ENCODE measurements at places on chromosomes 1 and 21.

DNA sequence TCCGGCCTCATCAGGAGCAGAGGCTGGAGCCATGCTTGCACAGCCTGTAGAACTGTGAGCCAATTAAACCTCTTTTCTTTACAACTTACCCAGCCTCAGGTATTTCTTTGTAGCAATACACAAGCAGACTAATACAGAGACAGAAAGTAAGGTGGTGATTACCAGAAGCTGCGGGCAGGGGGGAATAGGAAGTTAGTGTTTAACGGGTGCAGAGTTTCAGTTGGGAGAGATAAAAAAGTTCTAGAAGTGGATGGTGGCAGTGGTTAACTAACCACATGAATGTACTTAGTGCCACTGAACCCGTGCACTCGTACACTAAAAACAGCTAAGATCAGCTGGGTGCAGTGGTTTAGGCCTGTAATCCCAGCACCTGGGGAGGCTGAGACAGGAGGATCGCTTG, 80.4 kb upstream of the TARDBP start:
- DNase-seq, result no peak

DNA sequence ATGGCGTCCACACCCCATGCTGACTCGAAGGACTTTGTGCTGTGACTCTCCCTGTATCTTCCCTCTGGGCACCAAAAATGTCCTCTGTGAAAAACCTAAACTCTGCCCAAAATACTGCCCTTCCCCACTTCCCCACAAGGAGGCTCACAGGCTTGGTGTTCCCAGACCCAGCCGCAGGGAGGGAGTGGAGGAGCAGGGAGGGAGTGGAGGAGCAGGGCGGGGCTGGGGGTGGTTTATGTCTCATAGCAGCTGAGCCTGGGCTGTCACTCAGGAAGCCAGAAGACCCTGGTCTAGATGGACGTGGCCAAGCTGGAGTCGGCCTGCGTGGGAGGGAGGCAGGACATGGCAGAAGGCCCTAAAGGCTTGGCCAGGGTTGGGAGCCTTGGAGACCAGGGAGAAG, 461.7 kb downstream of the PTPRU start:
- DNase-seq, result no peak

DNA sequence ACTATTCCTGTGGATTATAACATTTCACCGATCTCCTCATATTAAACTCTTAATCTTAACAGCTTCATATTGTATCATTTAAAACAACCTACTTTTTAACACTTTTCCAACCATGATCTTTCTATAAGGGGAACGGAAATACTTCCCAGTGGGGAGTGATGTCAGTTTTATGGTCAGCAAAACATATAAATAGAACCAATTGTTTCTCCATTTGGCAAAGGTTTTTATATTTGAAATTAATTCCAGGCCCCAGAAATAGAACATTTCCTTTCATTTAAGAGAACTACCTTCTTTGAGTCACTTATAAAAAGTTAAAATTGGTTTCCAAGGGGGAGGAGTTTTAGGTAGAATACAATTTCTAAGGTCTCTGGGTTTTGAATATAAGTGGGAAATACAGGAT, 189.6 kb downstream of the TGFBR3 start:
- DNase-seq, result no peak

- DNase-seq, result no peak
Measured at GRCh38 chr1:101290922-101291561, 54.2 kb downstream of the S1PR1 start.

- no peak for DNase-seq
Measured at GRCh38 chr1:73452522-73452921, 745.5 kb downstream of the LRRIQ3 start.

- no peak for DNase-seq
Measured at GRCh38 chr1:155981266-155982088, 3.1 kb upstream of the ARHGEF2 start.

DNA sequence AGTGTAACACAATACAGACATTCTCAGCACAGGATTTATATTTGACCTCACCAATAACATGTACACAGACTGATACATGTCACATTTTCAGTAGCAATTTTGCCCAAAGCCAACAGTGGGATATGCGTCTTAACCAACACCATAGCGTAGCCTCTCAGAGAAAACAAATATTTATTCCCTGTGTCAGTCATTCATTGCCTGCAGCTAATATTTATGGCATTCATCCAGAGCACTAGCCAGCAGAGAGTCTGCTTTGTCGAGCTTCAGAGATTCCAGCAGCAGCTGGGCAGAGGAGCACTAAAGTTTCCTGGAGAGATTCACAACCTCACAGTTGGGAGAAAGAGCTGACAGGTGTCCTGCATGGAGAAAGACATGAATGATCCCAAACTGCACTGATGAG, 400.7 kb upstream of the DAB1 start:
- no peak for DNase-seq

- no peak for DNase-seq
Measured at GRCh38 chr1:54324251-54325140, 81.7 kb downstream of the SSBP3 start.

- no peak for DNase-seq
Measured at GRCh38 chr21:15774590-15774989, 44.8 kb downstream of the USP25 start.

- no peak for DNase-seq
Measured at GRCh38 chr1:229109320-229109761, 161.6 kb upstream of the RAB4A start.

GRCh38 chr1:47644212-47644573, 206.3 kb downstream of the FOXD2 start:
- no peak for DNase-seq

DNA sequence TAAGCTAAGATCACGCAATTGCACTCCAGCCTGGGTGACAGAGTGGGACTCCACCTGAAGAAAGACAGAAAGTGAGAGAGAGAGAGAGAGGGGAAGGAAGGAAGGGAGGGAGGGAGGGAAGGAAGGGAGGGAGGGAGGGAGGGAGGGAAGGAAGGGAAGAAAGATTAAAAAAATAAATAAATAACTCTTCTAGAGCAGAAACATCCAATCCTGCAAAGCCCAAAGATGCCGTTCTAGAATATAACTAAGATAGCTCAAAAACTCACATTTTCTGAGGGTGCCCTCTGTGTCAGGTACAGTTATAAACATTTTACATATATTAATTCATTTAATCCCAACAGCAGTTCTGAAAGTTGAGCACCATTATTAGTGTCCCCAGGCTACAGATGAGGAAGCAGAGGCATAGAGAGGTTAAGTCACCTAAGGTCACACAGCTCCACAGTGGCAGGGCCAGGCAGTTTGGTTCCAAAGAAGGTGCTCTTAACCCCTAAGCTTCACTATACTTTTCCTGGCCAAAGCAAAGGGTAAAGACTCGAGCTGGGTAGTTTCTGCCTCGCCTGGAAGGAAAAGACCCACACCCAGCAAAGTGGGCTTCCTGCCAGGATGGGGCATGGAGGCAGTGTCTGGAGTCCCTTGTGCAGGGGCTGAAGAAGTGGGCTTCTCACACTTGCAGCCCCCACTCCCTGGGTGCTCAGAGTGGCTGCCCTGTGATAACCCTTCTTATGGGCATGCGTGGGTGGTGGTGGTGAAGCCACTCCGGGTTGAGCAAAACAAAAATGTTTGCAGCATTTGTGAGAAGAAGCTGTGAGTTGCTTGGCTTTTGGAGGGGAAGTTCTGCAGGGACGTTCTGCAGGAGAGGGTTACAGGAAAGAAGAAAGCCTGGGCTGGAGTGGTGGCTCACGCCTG, 7.9 kb upstream of the PIK3CD start:
- no peak for DNase-seq

DNA sequence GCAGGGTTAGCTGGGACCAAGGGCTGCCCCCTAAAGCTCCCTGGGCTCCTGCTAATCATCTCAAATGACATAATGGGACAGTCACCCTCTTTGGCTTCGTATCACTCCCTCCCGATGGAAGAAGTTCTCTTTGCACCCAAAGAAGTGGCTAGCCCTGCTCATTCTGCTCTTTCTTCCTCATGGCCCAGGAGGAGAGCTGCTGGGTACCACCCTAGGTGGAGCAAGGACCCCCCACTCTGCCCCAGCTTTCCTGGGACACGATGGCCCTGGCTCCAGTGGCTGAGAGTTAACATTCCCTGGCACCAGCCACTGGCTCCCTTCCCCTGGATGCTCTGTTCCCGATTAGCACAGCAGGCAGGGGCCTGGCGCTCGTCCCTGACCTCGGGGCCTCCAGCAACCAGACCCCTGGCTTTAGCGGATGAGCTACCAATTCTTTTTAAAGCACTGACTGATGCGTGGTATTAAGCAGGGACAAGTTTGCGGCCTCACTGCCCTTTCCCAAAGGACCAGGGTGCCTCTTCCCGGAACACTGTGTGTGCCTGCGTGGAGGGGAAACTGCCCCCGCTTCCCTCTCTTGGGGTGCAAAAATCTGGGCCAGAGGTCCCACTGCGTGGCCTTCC, 1.2 kb downstream of the MYOM3 start:
- DNase-seq, result no peak

GRCh38 chr1:154115180-154115579, 39.7 kb downstream of the NUP210L start:
- no peak for DNase-seq

- no peak for DNase-seq
Measured at GRCh38 chr1:208917723-208918122, 665.8 kb upstream of the CAMK1G start.

DNA sequence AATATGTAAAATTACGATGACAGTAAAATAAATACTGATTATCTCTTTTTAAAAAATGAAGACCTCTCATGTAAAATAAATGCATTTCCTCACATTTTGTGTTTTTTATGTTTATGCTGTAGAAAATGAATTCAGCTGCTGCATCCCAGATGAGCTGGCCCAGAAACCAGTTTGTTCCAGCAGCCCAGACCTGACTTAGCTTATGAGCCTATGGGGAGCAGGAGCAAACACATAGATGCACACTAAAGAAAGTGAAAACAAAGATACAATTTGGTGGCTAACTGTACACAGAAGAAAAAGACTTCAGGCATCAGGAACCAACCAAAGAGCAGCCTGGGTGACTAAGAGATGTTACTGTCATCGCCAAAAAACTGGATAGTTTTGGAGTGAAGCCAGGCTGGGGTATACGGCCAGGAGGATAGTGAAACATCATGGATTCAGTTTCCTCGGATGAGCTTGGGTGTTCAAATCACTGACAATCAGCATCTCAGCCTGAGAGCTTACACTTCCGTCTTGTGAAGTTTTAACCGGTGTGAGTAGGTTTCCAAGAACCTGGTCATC, 113.9 kb upstream of the BACE2 start:
- DNase-seq, result peak; percentile 25

- DNase-seq, result no peak
Measured at GRCh38 chr1:78645723-78646122, 3.9 kb upstream of the IFI44 start.

DNA sequence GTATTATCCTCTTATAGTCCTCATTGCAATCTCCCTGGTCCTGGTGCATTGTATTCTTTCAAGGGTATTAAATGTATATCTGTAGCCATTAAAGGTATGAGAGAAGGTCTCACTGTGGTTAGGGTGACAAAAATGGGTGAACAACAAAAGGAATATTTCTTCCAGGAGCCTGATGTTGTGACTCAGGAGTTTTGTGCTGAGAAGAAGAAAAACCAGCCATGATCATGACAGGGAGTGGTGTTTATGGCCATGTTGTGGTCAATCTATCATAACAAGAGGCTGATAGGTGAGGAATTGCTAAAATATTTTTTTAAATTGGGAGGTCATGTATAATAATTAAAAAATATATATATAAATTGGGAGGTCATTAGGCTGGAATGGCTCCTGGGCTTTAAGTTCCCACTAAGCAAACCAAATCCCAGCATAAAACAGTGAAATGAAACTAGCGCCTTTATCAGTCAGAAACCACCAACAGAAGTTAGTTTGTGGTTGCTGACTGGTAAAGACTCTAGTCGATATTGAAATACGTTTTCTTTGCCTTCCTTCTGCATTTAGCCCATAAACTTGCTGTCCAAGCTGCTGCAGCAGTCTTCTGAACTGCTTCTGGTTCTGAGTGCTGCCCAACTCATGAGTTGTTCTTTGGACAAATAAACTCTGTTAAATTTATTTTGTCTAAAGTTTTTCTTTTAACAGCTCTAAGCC, 60.3 kb downstream of the TBX19 start:
- no peak for DNase-seq

- no peak for DNase-seq
Measured at GRCh38 chr1:200345520-200345919, 64.3 kb downstream of the ZNF281 start.

- DNase-seq, result no peak
Measured at GRCh38 chr1:233945573-233945972, 41.1 kb downstream of the SLC35F3 start.

DNA sequence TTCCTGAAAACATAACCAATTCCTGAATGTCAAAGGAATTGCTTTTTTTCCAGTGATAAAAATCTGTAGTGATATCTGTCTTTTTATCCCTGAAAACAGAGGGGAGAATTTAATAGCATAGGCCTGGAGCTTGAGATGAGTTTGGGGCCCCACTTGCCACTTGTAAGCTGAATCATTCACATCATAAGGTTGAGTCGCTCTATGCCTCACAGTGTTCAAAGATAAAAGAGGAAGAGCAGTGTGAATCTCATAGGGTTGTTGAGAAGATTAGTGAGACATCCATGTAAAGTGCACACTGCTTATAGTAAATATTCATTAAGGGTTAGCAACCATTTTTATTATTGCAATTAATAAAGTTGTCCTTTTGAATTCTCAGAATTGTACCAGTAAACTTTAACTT, 271.3 kb downstream of the DNM3 start:
- DNase-seq, result no peak

GRCh38 chr1:168159979-168160378, 18.8 kb upstream of the TIPRL start:
- DNase-seq, result no peak

GRCh38 chr1:226427131-226427530, 19.2 kb upstream of the PARP1 start:
- no peak for DNase-seq

DNA sequence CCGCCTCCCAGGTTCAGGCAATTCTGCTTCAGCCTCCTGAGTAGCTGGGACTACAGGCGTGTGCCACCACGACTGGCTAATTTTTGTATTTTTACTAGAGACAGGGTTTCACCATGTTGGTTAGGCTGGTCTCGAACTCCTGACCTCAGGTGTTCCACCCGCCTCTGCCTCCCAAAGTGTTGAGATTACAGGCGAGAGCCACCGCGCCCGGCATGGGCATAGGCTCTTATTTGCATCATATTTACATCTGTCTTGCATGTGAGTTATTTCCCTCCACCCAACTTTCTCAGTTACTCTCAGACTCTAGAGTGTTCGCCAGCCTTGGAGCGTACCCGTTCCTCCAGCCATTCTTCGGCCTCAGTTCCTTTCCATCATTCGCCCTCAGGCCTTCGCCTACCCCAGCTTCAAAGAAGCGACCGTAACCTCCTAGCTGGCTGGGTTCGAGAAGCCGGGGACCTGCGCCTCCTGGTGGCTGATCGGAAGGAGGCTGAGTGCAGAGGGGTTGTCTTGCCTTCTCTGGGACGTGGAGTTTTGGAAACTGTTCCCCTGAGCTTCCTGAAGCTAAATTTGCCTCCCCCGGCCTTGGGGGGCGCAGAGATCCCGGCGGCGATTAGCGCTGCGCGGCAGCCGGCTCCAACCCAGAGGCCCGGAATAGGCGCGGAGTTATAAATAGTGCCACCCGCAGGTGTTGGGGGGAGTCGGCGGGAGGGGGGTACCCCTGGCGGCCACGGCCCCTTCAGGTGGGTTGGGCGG, 3.6 kb upstream of the ZBTB7B start:
- no peak for DNase-seq

- DNase-seq, result no peak
Measured at GRCh38 chr1:26540351-26540750, 10.8 kb downstream of the RPS6KA1 start.

GRCh38 chr1:195898924-195899323, 709.3 kb downstream of the KCNT2 start:
- DNase-seq, result no peak

- no peak for DNase-seq
Measured at GRCh38 chr1:187961895-187962294, 1133.1 kb downstream of the PLA2G4A start.

GRCh38 chr1:151130987-151131586, 15.3 kb downstream of the SEMA6C start:
- DNase-seq, result no peak

- no peak for DNase-seq
Measured at GRCh38 chr1:202951437-202951836, 6.7 kb downstream of the ADIPOR1 start.
